ENCODE measurements at places on chromosomes 2 and 18. TPM values are rescaled to one million over a fixed set of nuclear protein-coding genes. Genes with fewer than 3 reads are reported as not detected.

CTAGE1 gene
- total RNA-seq, result not detected

RESP18 gene
- not detected for total RNA-seq

TET3 gene
- 19.9 TPM for total RNA-seq

CTLA4 gene
- total RNA-seq, result 39.0 TPM

SERPINB11 gene
- total RNA-seq, result not detected

MAB21L4 gene
- total RNA-seq, result not detected

LINC00305 gene
- not detected for total RNA-seq

ZSWIM2 gene
- not detected for total RNA-seq

ZFP36L2 gene
- 98.6 TPM for total RNA-seq

FIGN gene
- total RNA-seq, result not detected

RAB6D gene
- not detected for total RNA-seq

DNA sequence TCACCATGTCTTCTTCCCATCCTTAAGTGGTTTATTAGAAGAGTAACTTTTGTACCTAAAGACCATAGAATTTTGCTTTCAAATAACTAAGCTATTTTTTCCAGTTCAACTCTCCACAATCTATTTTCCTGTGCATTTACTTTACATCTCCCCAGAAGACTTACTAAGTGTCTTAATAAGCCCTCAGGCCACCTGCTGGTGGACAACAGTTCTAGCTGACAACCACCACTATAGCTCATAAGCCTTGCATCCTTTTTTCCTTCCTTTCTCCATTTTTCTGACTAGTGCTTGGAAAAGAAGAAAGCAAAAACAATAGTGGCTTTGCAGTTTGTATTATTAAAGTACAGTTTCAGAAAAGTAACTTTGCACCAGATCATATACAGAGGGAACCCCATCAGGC, 149.5 kb upstream of the TMEM200C start:
- DNase-seq, result no peak

DNA sequence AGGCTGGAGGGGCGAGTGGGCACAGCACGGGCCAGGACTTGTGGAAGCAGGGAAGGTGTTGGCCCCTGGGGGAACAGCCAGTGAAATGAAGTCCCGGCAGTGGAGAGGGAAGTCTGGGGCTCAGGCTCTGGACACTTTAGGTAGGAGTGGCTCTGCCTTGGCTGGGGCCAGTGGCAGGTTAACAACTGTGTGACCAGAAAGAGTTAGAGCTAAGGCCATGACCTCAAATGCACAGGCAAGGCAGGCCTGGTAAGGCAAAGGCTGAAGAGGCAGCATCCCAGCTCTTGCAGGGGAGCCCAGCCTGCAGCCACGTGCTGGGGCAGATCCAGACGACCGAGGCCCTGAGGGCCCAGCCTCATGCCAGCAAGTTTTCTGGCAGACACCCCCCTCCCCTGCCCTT, 21.5 kb downstream of the PCARE start:
- DNase-seq, result no peak

GRCh38 chr2:103232865-103233264, 471.0 kb downstream of the TMEM182 start:
- no peak for DNase-seq

- no peak for DNase-seq
These were observed 186.3 kb downstream of the TMEM163 start for GRCh38 chr2:134532537-134532936.

DNA sequence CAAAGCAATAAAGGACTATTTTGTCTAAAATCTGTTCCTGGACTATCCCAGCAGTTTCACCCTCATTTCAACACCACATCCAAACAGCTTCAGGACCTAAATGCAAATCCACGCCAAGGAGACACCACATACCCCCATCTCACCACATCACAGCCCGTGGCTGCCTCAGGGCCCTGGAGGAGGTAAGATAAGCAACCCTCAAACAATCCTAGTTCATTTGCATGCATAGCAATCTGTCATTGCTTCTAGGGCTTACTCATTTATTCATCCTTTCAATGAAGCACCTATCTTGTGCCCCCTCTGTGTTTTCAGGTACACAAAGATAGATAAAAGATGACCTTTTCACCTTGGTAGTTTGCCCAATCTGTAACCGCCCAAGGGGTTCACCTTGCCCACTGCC, 86.5 kb downstream of the VSNL1 start:
- DNase-seq, result no peak

DNA sequence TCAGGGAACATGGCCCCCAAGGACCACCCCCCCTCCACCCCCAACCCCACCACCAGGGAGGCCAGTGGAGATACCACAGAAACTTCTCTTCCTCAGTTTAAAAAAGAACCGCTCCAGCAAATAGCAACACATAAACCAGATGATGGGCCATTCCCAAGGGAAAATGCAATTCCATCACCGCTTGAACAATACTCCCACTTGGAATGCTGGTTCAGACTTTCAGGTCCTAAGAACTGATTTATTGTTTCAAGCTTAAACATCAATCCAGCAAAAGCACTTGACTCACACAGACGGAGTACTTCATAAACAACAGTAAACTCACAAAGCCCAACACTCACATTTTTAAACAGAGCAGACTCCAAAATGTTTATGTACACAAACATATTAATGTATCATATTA, 6.9 kb downstream of the HDAC4 start:
- no peak for DNase-seq

DNA sequence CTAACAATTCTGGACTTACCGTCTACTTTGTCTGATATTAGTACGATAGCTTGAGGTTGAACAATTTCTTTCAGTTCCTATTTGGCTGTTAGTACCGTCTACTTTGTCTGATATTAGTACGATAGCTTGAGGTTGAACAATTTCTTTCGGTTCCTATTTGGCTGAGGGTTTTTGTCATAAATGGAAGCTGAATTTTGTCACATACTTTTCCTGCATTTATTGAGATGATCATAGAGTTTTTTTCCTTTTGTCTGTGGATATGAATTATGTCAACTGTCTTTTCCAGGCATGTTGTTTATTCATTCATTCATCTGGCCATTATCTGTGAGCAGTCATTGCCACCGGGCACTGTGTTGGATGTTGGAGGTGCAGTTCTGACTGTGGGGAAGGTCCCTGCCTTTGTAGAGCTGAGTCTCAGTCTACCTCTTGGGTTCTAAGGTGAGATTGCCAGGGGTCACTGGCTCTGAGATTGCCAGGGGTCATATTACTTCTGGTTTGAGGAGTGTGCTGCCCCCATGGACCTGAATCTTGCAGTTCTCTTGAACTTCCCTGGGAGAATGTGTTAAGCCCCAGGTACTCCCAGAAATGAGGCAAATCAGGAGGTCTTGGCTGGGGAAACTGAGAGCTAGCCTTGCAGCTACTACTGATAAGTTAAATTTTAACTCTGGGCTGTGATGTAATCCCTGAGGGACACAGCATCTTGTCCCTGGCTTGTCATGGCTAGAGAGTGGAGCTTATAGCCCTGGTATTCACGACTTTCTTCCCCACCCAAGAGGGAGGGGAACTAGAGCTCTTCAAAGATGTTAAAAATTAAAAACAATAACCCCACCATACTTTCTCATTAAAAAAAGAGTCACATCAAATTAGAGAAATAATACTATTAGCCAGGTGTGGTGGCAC, 89.1 kb upstream of the MBOAT2 start:
- DNase-seq, result no peak

- no peak for DNase-seq
These were observed 235.6 kb downstream of the ALPK2 start for GRCh38 chr18:58393295-58393694.

DNA sequence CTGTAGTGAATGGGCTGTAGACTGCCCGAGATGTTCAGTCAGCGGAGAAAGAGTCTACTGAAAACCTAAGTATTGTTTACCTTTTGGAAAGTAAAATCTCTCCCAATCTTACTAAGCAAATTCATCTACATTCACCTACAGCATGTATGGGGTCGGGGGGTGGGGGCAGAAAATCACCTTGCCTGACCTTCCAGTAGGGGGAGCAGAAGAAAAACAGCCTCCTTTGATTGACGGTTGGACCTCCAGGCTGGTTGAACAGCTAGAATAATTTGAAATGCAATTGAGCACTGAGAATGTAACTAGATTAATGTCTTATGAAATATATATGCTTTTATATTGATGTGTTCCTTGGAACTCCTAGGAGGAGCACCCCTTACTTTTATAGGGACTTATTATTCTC, 10.0 kb downstream of the LRATD1 start:
- no peak for DNase-seq

- no peak for DNase-seq
These were observed 33.8 kb upstream of the TMEM87B start for GRCh38 chr2:112021290-112021689.

DNA sequence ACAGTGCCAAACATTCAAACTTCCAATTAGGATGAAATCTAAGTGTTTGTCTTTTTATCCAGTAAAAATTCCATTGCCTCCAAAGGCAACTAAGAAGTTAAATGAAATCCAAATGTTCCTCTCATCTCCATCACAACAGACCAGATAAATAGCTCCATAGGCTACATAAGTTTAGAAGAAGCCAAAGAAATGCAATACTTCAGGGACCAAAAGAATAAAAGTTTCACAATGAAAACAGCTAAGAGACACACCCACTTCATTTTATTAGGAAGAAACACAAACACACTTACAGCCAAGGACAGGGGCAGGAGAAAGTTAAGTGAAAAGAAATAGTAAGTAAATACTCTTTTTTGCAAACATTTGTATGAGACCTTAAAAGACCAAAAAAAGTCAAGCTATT, 88.5 kb upstream of the CCDC150 start:
- DNase-seq, result no peak

- DNase-seq, result no peak
These were observed 108.5 kb upstream of the ID2 start for GRCh38 chr2:8573234-8573941.

DNA sequence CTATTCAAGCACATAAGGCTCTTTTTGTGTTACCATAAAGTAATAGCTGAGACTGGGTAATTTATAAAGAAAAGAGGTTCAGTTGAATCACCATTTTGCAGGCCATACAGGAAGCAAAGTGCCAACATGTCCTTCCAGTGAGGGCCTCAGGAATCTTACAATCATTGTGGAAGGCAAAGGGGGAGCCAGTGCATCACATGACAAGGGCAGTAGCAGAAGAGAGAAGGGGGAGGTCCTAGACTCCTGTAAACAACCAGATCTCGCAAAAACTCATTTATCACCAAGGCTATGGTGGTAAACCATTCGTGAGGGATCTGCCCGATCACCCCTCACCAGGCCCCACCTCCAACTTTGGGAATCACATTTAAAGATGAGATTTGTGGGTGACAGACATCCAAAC, 16.7 kb downstream of the DSG4 start:
- no peak for DNase-seq

DNA sequence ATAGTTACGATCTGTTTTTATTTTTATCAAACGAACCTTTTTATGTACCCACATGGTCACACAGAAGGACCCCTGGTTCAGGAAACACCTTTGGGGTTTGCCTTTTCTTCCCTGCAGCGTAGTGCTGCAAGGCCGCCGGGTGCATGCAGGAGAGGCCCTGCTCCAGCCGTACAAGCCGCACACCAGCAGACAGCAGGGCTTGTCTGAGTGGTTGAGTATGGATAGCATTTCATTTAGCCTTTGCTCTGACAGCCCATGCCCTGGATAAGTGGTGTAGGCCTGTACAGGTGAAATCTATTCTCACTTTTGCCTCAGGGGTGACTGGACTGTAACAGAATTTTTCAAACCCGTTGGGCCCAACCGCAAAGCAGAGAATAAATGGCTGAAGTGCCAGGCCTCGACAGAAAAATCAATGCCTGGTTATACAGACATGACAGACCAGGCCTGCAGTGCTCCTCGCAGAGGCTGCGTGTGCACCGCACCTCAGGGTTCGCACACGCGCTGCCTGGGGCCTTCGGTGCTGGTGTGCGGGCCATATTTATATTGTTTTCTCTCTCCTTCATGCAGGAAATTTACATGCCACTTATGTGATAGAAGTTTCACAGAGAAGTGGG, 279.1 kb downstream of the ZNF407 start:
- DNase-seq, result no peak

DNA sequence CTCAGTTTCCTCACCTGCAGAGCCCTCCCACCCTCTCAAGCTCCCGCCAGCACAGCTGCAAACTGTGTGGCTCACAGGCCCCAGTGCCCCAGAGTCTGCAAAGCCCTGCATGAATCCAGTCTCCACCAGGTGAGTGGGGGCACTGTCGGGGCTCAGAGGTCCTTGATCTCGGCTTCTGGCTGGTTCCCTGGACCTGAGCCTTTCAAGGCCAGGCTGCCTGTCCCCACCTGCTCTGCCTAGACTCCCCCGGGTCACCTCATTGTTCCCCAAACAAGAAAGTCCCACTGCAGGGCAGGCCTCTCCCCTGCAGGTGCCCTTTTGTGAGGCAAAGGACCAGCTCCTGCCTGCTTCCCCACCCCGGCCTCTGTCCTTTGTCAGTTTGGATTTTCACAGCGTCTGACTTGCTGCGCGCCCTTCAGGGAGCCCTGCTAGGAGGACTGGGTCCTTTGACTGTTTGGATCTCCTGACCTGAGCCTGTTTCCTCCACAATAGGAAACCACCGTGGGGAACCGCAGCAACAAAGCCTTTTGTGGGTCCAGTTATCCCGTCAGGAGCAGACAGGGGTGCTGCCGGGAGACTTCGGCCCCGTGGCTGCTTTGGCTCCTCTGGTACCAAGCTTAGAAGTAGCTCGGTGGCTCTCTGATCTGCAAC, 200.5 kb upstream of the HDAC4 start:
- no peak for DNase-seq

DNA sequence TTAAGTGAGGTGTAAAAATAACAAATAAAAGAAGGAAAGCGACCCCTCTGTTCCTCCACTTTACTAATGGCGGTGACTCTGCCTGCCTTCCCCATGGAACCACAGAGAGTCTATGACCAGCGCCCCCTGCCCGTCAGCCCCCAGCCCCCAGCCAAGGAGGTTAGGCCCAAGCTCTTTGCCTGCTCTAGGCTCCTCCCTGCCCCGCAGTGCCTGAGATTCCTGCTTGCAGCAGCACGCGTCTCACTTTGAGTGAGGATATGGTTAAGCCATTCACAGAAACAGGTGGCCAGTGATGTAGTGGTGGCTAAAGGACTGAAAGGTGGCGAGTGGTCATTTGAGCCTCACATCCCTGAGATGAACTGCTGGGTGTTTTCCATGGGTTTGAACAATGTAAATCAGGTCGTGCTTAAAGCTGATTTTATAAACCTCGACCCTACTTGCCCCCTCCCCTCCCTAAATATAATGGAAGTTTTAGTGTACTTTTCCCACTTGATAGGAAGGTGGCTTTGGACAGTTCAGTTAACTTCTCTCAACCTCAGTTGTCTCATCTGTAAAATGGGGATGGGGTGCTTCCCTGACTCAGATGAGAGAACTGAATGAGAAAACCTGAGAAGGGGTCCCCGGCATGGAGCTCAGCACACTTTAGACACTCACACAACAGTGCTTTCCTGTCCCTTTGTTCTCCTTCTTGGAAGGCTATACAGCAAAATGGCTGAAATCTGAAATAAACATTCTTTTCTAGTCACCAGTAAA, 46.5 kb downstream of the IL1RL2 start:
- DNase-seq, result no peak

GRCh38 chr2:164737612-164738081, 104.0 kb downstream of the COBLL1 start:
- no peak for DNase-seq

DNA sequence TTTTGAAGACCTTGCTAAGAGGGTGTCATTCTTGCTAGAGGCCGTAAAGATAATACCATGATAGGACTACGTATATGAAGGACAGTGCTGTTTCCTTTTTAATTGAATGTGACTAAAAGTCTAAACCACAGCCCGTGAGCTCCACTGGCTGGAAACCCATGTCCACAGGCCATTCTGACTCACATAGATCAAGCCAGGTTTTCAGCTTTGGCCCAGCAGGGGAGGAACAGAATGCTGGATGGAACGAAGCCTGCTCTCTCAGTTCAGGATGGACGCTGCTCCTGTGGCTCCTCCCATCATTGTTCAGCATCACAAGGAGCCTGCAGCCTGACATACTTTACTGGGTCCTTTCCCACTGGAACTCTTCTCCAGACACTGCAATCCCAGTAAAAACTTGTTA, 47.6 kb downstream of the ALPK2 start:
- DNase-seq, result no peak

- no peak for DNase-seq
These were observed 328.2 kb downstream of the PID1 start for GRCh38 chr2:228942856-228943255.
